Activated CD4-positive, CD25-positive, alpha-beta regulatory T cell treated with anti-CD3 and anti-CD28 coated beads, Interleukin-2, amount 50 U/mL, for 24 hours (primary cell): ENCODE measurements at places on chromosomes 2 and 18.

DNA sequence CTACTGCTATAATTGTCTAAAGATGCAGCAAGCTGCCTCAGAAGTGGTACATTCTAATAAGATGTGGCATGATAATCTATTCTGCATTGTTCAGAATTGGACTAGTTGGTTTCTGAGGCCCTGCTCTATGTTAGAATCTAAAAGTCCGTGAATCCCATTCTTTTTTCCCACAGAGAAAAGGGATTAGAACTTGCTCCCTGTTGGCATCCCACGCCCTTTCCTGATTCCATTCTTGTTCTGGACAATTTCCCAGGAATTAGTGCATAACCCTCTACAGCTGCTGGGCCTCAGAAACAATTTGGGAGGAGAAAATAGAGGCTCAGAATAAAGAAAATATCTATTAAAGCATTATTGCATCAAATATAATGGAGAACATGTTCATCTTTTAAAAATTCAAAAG lies 282.7 kb downstream of the NRXN1 start:
- no peak for ATAC-seq

GRCh38 chr18:45494811-45495210 lies 120.5 kb upstream of the SLC14A2 start:
- no peak for ATAC-seq

DNA sequence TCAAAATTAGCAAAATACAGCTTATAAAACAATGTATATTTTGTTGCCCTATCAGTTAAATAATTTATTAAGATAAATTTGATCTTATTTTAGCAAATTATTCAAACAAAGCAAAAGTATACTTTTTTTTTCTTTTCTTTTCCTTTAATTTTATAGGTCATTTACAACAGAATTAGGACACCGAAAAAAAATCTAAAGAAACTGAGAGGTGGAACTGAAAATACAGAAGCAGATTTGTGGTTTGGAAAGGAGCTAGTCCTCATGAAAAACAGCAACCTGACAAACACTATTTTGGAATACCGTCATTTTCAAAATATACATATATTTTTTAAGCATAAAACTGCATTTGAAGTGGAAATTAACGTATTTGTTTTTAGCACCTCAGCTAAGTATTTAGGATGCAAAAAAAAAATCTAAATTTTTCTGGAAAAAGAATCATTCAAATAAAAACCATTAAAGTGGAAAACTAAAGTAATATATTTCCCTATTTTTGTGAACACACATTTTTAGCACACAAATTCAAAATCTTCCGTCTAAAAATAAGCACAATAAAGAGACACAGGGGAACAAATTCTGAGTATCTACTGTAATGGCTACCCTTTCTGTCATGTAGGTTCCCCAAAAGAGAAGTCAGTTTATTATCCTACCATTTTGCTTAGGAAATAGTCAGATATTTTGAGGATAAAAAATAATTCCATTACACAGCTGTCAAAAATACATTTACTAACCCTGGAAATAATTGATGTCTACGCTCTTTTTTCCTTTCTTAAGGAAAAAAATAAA lies 2.7 kb downstream of the CCDC88A start:
- ATAC-seq: no peak

- peak; percentile 39 for ATAC-seq
Observed at GRCh38 chr2:203871371-203871983, 3.9 kb downstream of the CTLA4 start.

DNA sequence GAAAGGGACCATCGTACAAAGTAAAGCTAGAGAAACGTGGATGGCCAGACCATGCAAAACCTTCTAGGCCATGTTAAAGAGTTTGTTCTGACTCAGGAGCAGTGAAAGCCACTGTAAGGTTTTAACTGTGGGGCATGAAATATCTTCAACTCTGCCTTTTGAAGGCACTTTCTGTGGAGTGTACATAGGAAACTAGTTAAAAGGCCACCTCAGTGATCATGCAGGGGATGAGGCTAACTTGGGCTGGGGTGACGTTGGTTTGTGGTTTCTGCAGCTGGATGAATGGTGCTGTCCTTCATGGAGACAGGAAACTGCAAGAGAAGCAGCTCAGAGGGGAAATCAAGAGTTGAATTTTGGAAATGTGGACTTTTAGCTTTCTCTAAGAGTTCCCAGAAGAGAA lies 190.7 kb downstream of the CDCA7 start:
- no peak for ATAC-seq

DNA sequence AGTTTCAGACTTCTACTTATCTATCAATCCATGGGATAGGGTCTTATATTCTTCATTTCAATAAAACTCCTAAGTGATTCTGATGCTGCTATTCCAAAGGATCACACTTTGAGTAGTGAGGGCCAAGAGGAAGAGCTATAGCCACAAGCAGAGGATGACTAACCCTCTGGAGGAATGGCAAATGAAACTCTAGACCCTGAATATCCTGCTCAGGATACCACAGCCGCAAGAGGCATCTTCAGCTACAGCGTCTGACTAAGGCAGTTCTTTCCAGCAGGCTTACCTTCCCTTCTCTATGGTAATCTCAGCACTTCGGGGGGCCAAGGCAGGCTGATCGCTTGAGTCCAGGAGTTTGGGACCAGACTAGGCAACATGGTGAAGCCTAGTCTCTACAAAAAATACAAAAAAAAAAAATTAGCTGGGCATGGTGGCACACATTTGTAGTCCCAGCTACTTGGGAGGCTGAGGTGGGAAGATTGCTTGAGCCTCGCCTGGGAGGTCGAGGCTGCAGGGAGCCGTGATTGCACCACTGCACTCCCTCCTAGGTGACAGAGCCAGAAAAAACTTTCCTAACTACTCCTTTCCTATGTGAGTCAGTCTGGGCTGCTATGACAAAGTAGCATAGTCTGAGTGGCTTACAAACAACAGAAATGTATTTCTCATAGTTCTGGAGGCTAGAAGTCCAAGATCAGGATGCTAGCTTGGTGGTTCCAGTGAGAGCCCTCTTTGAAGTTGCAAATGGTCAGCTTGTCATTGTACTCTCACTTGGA lies 371.9 kb downstream of the IRS1 start:
- no peak for ATAC-seq

- no peak for ATAC-seq
Observed at GRCh38 chr2:12741380-12741779, 24.6 kb downstream of the TRIB2 start.

- no peak for ATAC-seq
Observed at GRCh38 chr2:31354837-31355236, 59.7 kb downstream of the XDH start.

DNA sequence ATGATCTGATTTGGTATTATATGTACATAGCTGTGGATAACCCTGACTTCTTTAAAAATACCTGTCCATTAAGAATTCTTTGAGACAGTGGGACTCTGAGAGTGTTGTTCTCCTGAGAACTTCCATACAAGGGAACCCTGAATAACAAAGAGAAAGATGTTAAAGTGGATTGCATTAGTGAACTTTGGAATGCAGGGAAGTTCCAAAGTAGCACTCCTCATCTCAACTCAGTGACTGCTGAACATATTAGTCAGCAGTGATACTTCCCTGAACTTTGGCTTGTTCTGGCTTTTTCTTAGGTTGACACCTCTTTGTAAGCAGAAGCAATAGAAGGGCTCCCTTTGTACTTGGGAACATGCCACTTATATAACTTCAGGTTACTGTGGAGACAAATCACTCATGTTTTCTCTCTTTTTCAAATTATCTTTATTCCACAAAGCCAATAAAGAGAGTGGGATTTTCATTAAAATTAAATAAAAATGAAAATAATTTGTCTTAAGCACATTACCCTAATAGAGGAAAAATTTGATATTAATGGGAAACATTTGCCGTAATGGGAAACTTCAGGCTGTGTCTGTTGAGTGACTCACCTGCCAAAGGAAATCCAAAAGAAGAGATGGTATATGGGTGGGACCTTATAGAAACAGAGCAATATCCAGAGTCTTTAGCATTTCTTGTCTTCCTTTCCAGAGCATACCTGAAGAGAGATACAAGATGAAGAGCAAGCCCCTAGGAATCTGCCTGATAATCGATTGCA lies 33.3 kb downstream of the CFLAR start:
- ATAC-seq: no peak

- no peak for ATAC-seq
Observed at GRCh38 chr2:50649626-50650402, 382.1 kb downstream of the NRXN1 start.

- no peak for ATAC-seq
Observed at GRCh38 chr18:45820106-45820745, 5.2 kb upstream of the SIGLEC15 start.

GRCh38 chr2:170361090-170361936 lies 183.4 kb downstream of the MYO3B start:
- peak; percentile 48 for ATAC-seq

- ATAC-seq: no peak
Observed at GRCh38 chr2:227785293-227785692, 28.3 kb upstream of the CCL20 start.

DNA sequence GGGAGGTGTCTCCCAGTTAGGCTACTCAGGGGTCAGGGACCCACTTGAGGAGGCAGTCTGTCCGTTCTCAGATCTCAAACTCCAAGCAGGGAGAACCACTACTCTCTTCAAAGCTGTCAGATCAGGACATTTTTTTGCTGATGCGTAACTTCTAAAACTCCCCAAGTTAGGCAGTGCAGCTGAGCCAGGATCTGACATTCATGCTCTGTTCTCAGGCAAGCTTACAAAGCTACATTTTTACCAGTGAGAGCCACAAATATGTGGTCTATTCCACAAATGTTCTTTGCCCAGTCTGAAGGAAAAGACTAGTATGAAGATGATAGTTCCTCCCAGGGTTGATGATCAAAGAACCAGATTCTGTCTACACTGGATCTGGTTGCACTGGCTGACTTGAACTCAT lies 184.1 kb downstream of the MTCL1 start:
- no peak for ATAC-seq

DNA sequence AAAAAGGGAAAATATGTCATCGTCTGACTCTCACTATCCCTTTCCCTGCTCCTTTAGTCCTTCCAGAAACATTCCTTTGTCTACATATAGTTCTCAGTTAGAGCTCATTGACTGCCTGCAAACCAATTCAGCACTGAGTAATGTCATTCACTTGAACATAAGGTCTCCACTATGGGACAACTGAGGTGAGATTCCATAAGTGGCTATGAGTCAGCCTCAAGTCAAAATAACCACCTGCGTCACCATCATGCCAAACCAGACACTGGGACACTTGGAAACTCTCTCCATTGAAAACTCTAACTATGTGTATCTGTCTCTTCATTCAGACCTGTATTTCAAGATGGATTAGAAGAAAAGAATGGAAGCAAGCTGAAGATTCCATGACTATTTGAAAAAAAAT lies 878.0 kb upstream of the PIK3C3 start:
- ATAC-seq: no peak

DNA sequence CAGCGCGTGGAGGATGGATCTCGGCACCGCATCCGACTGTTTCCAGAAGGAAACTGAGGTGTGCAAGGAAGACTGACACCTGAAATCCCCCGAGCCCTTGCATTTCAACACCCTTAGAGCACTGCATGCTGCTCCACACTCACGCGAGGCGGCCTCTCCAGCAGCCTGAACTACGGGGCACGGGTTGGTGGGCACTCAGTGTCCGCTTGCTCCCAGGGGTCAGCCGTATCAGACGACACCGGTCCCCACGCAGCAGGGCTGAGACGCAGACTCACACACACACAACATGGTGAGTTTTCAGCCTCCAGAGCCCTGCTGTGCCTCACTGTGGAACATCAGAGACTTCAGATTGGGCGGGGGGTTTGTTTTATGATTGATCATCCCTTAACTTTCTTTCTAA lies 269.9 kb downstream of the TWIST2 start:
- ATAC-seq: no peak

DNA sequence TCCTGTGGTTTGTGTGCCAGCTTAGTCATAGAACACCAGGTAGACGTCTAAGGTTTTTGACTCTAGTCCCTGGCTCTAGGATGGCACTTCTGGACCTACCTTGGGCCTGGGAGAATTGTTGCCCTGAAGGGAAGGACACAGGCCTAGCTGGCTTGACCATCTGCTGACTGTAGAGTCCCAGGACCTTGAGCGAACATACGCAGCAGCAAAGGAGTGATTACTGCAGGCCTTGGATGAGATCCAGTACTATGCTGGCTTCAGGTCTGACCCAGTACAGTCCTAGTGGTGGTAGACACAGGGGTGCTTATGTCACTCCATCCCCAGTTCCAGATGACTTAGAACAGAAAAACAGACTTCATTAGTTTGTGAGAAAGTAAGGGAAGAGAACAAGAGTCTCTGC lies 37.7 kb downstream of the ST8SIA3 start:
- no peak for ATAC-seq

DNA sequence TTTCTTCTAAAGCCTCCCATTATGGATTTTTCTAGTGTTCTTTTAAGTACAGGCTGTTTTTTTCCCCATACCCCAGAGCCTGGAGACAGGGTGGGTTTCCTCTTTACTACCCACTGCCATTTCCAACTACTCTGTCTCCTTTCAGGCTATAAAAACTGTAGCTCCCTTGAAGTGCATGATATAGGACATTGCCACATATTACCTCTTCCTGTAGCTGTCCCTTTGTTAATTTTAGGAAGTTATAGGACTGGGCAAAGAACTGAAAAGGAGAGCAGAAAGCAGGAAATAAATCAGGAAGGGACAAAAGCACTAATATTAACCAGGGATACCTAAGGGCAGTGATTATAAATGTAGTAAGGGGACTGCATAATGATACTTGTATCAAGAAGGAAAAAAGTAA lies 54.1 kb downstream of the VIL1 start:
- no peak for ATAC-seq

DNA sequence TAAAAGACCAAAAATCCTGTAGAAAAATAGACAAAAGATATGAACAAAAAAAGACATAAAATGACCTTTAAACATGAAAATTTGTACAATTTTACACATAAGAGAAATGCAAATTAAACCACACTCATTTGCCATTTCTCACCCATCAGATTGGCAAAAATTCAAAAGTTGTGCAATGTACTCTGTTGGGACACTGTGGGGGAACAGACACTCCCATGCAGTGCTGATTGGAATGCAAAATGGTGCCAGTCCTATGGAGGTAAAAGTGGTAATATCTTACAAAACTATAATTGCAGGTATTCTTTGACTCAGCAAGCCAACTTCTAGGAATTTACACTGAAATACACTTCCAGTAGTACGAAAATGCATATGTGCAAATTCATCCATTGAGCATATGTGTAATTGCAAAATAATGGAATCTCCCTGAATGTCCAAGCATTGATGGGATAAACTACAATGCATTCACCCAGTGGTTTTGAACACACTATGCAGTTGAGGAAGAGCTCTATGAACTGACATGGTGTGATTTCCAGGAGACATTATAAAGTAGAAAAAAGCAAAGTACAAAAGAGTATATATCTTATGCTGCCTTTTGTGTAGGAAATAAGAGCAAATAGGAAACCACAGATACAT lies 201.8 kb upstream of the ZNF521 start:
- no peak for ATAC-seq

DNA sequence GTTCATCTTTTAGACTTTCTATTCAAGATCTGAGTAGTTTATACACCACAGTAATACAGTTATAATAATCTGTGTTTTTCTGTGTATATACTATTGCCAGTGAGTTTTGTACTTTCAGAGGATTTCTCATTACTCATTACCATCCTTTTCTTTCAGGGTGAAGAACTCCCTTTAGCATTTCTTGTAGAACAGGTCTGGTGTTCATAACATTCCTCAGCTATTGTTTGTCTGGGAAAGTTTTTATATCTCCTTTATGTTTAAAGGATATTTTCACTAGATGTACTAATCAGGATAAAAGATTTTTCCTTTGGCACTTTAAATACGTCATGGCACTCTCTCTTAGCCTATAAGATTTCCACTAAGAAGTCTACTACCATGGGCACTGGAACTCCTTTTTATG lies 705.5 kb downstream of the SLC4A3 start:
- no peak for ATAC-seq
